ENCODE measurements at places on chromosomes 11 and 22. TPM values are rescaled to one million over a fixed set of nuclear protein-coding genes. Genes with fewer than 3 reads are reported as not detected.

DNA sequence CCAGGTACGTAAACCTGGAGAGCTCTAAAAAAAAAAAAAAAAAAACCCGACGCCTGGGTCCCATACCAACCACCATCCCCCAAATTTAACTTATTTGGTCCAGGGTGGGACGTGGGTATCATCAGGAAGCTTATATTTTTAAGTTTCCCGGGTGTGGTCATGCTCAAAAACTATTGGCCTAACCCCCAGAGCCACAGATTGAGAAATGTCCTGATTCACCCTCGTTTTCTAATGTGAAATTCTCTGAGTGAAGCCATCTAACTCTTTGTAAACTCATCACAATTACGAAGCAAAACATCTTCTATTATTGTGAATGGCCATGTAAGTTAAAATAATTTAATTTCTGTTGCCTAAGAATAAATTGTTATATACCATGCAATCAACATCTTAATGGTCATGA, 29.6 kb downstream of the PAK1 start:
- DNase-seq = no peak

GRCh38 chr11:85748455-85748891, 62.5 kb downstream of the SYTL2 start:
- no peak for DNase-seq

DNA sequence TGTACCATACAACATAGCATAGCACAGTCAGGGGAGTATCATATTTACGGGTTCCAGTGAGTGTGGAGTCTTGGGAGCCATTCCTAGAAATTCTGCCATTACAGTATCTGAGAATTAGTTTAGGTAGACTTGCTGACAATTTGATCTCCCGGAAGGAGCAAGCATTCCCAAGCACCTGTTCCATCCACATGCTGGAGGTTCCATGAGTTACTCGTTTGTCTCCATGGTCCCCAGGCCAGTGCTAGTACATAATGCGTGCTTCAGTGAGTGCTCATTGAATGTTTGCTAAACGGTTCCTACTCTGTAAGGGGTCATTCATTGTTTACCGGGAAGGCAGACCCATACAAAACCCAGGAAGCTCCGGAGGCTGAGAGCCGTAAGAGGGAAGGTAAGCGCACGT, 27.4 kb upstream of the MYOD1 start:
- DNase-seq = no peak

GRCh38 chr11:120352405-120352804, 16.2 kb downstream of the ARHGEF12 start:
- DNase-seq = no peak

DNA sequence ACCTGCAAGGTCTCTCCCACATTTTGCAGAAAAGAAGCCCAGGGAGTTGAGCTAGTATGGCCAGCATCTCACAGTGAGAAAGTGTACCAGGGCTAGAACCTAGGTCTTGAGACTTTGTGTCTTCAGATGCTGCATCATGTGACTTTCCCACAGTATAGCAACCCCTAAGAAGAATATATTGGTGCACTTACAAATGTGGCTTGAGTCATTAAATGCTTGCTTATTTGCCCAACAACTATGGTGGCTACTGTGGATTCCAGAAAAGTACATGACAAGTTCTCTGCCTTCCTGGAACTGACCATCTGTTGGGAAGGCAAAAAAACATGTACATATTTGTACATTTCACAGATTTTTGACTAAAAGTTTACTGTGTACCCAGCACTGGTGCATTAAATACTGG, 55.0 kb downstream of the POLD3 start:
- DNase-seq = no peak

DNA sequence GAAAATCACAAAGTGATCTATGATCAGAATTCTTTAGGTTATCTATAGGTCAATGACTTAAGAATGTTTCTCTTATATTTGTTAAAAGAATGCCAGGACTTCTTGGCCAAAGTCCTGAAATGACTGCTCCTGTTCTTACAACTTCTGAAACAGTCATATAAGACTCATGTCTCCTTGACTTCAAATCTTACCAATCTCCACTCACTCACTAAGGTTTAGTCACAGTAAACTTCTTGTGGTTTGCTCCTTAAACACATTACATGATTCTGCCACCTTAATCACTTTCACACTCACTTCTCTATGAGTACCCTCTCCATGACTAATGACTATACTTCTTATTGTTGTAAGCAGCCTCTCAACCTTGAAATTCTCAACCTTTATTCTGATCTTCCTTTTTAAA, 648.7 kb upstream of the CCDC179 start:
- DNase-seq = no peak

- no peak for DNase-seq
Measured at GRCh38 chr11:110921742-110922521, 209.7 kb upstream of the ARHGAP20 start.

- DNase-seq = no peak
Measured at GRCh38 chr11:103673773-103674172, 362.7 kb upstream of the DDI1 start.

GRCh38 chr22:31122532-31123291, at the start of gene INPP5J:
INPP5J (plus strand) TSS chr22:31122966; CDS start chr22:31123015, 49 bp downstream.
- no peak for DNase-seq

- DNase-seq = peak; percentile 22
Measured at GRCh38 chr11:33777906-33778305, 3.6 kb upstream of the FBXO3 start.

GRCh38 chr22:39947220-39948216, 12.7 kb upstream of the TMA7B start:
- DNase-seq = no peak

- no peak for DNase-seq
Measured at GRCh38 chr11:121210445-121211080, 82.0 kb upstream of the SC5D start.

DNA sequence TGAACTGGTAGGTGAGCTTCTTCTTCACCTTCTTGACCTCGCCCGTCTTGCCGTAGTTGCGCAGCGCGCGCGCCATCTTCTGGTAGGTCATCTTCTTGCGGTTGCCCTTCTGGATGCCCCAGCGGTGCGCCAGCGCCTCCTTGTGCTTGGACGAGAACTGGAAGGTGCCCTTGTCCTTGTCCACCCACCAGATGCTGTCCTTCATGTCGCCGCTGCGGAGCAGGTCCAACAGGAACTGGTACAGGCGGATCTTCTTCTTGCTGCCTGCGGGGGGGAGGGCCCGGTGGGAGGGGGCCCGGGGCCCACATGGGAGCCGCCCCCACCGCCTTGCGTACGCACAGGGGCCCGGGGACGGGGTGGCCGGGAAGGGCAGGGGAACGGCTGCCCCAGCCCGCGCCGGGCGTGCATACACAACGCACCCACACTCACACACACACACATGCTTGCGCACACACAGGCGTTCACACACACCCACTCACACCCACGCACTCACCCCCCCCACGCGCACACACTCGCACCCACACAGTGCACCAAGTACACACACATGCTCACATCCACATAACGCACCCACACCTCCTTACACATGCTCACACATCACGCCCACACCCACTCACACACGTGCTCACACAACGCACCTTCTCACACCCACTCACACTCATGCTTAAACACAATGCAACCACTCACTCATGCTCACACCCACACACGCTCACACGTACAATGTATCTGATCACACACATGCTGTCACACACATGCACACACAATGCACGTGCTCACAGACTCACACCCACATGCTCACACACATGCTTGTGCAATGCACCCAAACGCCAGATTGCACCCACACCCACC, 3.0 kb upstream of the MYBPC3 start:
- DNase-seq = no peak

GRCh38 chr11:83060965-83061364, 10.7 kb downstream of the RAB30 start:
- DNase-seq = no peak

GRCh38 chr11:57566905-57567514, 462 bp downstream of the UBE2L6 start:
- peak; percentile 62 for DNase-seq

GRCh38 chr11:122882857-122883645, 492 bp downstream of the JHY start:
- peak; percentile 64 for DNase-seq

DNA sequence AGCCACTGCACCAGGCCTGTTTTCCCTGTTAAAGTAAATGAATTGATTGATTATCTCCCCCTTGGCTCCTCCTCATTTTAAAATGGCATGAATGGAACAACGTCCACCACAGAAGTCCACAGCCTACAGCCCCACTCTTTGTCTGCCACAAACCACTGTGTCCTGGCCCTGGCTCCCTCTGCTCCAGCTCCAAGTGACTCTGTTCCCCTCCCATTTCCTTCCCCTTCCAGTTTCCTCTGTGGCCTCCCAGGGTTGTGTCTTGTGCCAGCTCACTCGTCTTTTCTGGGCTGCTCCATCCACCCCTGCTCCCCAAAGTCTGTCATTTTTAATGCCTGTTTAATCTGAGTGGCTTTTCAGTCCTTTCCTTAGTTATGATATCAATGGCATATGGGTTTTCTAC, 52.4 kb upstream of the CD5 start:
- no peak for DNase-seq

GRCh38 chr22:36761553-36762240, 14.2 kb downstream of the IFT27 start:
- no peak for DNase-seq

DNA sequence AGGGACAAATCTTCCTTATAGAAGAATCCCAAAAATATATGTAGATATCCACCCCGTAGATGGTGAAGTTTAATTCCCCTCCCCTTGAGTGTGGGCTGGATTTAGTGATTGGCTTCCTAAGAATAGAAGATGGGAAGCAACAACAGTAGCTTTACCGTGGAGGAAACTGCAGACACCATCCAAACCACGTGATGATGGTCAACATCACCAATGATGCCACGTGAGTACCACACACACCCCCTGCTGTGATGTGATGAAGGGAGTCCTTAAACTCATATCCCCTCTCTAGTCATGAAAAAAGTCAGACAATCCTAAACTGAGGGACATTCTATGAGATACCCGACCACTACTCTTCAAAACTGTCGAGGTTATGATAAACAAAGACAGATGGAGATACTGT, 76.4 kb upstream of the SLC22A12 start:
- DNase-seq = no peak

DNA sequence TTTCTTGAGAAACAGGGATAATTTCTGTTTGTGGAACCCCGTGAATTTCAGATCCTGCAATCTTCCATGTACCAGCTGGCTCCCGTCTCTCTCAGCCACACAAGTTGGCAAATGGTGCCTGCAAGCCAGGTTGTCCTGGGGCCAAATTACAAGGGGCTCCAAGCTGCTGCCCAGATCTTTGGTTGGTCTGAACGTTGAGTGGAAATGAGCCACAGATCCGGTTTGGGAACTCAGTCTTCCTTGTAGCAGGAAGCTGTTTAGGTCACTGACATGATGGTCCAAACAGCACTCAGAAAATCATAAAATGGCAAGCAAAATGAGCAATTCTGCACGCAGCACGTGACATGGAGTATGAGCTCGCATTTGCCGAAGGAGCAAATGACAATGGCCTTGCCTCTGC, 1496.4 kb downstream of the TBC1D22A start:
- DNase-seq = no peak

DNA sequence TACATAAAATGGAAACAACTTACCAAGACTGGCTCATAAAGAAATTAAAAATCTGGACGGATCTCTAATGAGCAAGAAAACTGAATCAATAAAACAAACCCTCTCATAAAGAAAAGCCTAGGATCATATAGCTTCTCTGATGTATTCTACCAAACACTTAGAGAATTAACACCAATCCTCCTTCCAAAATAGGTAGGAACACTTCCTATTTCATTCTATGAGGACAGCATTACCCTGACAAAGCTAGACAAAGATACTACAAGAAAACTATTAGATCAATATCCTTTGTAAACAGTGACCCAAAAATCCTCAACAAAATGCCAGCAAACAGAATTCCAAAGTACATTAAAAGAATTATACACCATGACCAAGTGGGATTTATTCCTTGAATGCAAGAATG, 52.9 kb upstream of the CLTCL1 start:
- no peak for DNase-seq

- DNase-seq = no peak
Measured at GRCh38 chr11:103157542-103157941, 48.3 kb downstream of the DYNC2H1 start.

DNA sequence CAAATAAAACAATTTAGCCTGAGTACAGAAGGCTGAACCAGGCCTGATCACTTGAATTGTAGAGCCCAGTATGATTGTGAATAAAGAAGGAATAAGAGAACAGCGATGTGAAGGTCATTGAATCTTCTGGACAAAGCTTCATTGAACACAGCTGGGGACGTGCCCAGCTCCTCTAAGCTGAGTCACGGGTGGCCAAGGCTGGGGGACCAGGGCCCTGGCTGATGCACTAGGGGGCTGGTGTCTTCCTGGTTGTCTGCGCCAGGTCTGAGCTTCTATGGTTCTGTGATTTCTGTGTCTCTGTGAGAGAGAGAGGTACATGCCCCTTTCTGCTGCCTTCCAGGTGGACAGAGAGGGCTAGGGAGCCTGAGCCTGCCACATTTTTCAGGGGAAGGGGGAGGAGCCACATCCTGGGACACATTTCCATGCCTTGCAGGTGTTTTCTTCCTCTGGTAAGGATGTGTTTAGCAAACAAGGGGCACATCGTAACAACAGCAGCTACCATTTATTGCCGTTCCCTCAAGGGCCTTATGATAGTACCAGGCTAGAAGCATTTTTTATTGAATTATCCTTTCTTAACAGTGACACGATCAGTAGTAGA, 135.7 kb downstream of the C11orf91 start:
- DNase-seq = no peak

DNA sequence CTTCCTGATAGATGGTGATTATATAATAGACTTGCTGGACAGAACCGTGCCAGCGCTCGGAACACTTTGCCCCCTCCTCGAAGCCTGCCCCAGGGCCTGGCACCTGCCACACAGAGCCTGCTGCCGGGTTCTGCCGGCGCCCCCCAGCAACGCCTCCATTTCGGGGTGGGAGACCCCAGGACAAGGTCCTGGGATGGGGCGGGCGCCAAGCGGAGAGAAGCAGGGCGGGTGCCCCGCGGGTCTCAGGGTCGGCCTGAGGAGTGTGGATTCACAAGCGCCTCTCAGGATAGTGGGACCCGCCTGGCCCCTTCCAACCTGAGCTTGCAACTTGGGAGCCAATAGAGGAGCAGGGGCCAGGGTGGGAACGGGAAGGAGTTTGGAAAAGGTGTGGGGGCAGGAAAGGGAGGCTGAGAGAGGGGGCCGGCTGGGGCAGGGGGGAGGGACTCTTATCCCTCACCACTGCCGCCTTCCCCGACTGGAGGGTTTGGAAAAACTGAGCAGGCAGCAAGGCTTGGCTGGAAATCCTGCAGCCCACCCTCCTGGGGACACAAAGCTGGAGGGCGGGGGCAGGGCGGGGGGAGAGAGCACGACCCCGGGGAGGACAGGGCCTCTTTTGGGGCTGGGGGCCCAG, 3.3 kb upstream of the BCL9L start:
- DNase-seq = no peak

GRCh38 chr11:26204101-26204500, 127.8 kb upstream of the ANO3 start:
- no peak for DNase-seq

Gene TRIM29
- total RNA-seq = not detected

Gene DRD2
- not detected for total RNA-seq

Gene GNB1L
- 16.6 TPM for total RNA-seq

Gene TNKS1BP1
- total RNA-seq = 8.7 TPM

Gene OR52I2
- not detected for total RNA-seq

Gene OR5I1
- not detected for total RNA-seq

Gene CREBZF
- 45.1 TPM for total RNA-seq

Gene SPON1
- 0.97 TPM for total RNA-seq

Gene TMEM191B
- total RNA-seq = 2.6 TPM

Gene CCDC34
- total RNA-seq = 23.0 TPM

Gene ADORA2A
- 23.2 TPM for total RNA-seq

Gene RTN4R
- 2.7 TPM for total RNA-seq

All from CD8-positive, alpha-beta memory T cell (primary cell).